Pons (tissue), 1 donor: ENCODE measurements at places on chromosomes 6 and 20.
A peak's percentile ranks its signal among the peaks of the same experiment; 100 is the strongest.

GRCh38 chr6:150987371-150987828, 121.9 kb downstream of the MTHFD1L start:
- no peak for DNase-seq

DNA sequence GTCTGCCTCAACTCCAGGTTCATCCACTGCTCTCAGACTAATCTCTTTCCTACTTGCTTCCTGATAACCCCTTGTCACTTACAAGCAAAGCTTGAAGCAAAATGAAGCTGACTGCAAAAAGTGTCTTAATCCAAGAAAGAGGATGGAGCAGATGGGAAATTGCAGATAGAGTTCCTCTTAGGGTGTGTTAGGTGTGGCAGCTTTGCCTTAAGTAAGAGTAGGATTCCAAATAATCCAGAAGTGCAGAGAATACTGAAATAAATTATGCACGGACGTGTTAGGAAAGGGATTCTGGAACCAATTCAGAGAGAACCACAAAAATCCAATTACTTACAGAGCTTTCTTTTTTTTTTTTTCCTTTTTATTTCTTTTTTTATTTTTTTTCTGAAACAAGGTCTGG, 6.1 kb upstream of the RPL7L1 start:
- DNase-seq, result no peak

- DNase-seq, result no peak
Observed at GRCh38 chr6:45072673-45073072, 255.5 kb upstream of the RUNX2 start.

DNA sequence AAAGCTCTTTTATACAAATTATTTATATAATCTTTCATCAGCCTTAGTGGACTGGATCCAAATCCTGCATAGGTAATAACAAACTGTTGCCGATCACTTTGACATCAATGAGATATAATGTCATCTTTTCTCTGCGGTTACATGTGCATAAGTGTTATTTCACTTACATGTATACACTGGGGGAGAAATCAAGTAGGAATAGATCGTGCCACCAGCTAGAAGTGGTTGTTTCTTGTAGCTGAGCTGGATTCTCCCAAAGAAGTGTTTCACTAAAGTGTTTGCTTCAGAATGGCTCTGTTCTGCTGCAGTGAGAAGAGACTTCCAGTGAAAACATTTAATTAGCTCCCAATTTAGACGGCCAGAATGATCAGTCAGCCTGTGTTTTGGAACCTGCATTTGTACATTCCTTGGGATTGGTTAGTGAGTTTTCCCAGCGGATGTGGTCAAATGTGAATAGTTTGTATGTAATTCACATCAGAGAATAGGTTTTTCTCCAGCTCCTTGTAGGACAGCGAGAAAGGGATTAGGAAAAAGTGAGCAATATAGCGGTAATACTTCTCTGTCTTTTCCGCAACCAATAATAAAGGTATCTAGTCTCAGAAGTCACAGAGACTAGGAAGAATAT, 163.1 kb upstream of the CCN2 start:
- DNase-seq, result no peak

- DNase-seq, result no peak
Observed at GRCh38 chr20:5831539-5832237, 81.5 kb downstream of the SHLD1 start.

DNA sequence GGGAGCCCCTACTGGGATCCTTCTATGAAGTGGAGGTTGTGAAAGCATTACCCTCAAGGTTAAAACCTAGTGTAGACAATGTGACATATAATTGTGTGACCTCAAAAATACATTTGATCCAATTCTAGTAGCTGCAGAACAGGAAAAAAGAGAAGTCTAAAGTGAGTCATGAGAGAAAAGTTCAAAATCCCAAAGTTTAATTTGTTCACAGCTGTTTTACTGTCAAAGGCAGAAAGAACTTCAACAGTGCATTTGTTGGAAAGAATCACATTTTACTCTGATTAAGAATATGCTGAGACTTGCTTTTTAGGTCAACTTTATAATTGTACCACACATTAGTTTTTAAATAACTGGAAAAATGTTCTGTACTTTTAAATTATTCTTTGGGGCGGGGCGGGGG, 1027.4 kb upstream of the FLRT3 start:
- DNase-seq, result no peak

DNA sequence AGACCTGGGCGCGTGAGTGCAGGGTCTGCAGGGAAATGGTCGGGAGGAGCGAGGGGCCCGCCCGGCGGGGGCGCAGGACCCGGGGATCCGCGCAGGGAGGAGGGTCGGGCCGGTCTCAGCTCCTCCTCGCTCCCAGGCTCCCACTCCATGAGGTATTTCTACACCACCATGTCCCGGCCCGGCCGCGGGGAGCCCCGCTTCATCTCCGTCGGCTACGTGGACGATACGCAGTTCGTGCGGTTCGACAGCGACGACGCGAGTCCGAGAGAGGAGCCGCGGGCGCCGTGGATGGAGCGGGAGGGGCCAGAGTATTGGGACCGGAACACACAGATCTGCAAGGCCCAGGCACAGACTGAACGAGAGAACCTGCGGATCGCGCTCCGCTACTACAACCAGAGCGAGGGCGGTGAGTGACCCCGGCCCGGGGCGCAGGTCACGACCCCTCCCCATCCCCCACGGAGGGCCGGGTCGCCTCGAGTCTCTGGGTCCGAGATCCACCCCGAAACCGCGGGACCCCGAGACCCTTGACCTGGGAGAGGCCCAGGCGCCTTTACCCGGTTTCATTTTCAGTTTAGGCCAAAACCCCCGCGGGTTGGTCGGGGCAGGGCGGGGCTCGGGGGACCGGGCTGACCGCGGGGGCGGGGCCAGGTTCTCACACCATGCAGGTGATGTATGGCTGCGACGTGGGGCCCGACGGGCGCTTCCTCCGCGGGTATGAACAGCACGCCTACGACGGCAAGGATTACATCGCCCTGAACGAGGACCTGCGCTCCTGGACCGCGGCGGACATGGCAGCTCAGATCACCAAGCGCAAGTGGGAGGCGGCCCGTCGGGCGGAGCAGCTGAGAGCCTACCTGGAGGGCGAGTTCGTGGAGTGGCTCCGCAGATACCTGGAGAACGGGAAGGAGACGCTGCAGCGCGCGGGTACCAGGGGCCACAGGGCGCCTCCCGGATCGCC, 54.2 kb upstream of the HLA-A start:
- no peak for DNase-seq

DNA sequence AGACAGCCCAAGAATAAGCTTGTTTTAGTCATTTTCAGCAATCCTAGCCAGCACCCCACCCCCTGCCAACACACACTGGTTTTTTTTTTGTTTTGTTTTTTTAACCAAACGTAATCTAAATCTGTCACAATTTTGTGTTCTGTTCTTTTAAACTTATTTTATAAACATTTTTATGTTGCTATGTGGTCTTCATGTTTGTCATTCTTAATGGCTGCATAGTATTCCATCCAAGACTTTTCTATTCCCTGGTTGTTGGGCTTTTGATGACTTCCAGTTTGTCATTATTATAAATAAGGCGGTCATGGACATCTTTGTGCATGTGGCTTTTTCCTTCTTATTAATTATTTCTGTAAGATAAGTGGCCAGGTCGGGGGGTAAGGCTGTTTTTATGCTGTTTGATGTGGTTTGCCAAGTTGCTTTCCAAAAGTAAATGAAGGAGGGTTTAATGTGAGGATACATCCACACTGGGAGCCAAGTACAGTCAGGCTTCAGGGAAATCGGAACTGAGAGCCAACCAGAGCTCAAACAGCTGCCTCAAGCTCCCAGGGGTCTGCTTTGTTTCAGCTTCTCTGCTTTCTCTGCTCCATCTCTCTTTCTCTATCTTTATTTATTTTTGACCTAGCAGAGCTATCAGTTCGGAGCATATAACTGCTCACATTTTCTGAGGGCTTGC, 125.8 kb downstream of the VEGFA start:
- DNase-seq, result no peak

DNA sequence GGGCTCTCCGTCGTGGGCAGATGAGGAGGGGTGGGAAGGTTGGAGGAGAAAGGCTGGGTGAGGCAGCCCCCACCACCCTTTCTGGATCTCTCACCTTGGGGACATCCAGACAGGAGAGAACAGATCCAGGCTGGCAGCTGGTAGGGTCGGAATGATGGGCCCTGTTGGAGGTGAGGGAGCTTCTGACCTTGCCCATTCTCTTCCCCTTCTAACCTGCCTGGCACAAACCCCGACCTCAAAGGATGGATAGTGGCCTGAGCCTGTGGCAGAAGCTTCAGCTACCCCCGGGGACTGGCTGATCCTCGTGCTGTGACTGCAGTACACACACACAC, 6.0 kb upstream of the NPBWR2 start:
- no peak for DNase-seq

- no peak for DNase-seq
Observed at GRCh38 chr20:36243726-36244125, 7.4 kb downstream of the AAR2 start.

DNA sequence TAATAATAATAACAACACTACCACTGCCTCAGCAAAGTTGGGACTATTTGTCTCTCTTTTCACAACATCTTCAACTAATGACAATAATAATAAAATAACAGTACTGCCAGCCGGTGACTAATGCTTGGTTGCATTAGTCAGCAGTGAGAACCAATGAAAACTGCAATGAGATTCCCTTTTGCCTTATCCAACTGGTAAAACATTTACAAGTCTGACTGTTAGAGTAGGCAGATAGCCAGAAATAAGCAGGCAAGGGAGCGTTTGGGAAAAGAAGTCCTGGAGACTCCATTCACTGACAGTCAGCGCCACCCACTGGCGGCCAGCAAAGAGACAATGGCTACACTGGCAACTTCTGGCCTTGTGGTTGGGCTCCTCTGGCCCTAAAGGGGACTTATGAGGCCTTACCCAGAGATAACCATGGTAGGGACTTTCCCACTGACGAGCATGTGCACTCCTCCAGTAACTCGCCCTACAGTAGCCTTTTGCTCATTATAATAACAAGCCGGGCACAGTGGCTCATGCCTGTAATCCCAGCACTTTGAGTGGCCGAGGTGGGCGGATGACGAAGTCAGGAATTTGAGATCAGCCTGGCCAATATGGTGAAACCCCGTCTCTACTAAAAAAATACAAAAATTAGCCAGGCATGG, 3.4 kb upstream of the NSFL1C start:
- DNase-seq, result peak; percentile 59

DNA sequence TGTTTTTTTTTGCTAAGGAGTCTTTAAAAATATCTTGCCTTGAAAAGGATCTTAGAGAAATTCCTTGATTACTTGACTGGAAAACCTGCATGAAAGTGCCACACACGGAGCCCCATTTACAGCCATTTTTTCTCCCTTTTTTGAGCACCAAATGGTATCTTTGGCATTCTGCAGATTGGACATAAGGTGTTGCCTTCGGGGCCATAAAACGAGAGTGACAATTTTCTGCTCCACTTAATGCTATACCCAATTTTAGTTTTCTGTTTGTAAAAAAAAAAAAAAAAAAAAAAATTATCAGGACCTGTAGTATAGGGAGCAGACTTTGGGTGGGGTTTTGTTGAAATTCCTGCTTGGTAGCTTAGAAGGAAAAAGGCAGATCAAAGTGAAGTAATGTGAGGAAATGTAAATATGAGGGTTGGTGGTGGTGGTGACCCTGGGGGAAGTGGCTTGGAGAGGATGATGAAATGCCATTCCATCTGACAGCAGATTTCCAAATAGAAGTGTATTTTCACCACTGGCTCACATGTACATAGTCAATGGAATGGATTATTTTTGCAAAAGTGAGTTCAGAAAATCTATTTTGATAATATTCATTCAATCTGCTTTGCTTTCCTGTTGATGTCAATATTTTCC, 212.1 kb upstream of the SOX4 start:
- DNase-seq, result no peak

DNA sequence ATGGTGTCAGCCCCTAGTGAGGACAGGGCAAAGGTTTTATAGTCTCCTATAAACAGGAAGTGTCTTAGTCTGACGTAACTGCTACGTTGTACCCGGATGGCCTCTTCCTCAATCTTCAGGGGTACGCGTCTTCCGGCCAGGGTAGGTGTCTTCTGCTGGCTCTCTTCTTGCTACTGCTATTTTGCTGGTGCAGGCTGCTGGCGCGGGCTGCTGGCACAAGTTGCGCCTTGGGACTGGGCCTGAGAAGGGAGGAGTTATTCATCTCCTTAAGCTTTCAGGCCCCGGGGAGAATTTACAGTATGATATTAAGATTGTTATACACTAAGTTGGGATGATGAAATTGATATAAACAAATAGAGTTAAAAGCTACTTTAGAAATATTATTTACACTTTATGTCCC, 74.4 kb downstream of the HDGFL1 start:
- no peak for DNase-seq

DNA sequence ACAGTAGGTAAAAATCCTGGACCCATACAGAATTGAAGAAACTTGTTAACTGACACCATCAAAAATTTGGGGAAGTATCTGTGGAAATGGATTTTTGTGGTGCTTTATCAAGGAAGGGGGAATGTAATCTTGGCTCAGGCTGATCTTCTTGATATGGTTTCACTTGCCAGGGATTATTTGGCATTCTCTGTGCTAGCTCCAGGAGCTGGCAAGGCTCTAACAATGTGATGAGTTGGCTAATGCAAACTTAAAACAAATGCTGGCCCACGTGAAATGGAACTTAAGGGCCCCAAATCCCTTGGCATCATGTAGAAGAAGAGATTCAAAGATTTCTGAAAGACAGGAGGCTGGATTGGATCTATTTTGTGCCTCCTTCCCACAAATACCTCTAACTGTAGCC, 13.1 kb downstream of the KCNS1 start:
- no peak for DNase-seq

GRCh38 chr20:54642864-54643667, 167.7 kb downstream of the DOK5 start:
- DNase-seq, result no peak

GRCh38 chr6:16776394-16777017, 15.2 kb upstream of the ATXN1 start:
- no peak for DNase-seq

GRCh38 chr6:87968435-87969278, 79.0 kb upstream of the SPACA1 start:
- DNase-seq, result peak; percentile 8

GRCh38 chr20:5796331-5797040, 46.3 kb downstream of the SHLD1 start:
- DNase-seq, result no peak

DNA sequence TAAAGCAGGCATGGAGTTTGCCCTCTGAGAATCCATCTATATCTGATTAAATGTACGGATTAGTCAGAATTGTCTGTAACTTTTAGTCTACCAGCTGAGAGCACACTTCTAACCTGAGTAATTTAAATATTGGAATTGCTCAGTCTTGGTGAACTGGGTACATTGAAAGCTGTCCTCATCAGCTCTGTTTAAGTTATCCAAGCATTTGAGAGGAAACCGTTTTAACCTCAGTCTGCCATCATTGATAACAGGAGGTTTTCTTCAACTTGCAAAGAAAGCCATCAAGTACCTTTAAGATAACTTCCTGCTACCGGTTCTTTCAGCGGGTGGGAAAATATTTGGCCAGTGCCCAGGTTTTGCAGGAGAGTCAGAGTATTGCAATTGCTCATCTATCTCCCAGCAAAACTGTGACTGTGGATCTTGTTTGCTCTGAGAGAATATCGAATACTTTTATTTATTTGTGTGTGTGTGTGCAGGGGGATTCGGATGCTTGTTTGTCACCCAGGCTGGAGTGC, 31.1 kb upstream of the F13A1 start:
- no peak for DNase-seq

- DNase-seq, result peak; percentile 52
Observed at GRCh38 chr20:50663095-50663821, 28.1 kb downstream of the RIPOR3 start.

GRCh38 chr6:169972101-169972651, 220.8 kb downstream of the ERMARD start:
- no peak for DNase-seq

GRCh38 chr6:79408256-79408974, 128.8 kb downstream of the LCA5 start:
- no peak for DNase-seq
